ENCODE measurements at places on chromosomes 16 and 17.

DNA sequence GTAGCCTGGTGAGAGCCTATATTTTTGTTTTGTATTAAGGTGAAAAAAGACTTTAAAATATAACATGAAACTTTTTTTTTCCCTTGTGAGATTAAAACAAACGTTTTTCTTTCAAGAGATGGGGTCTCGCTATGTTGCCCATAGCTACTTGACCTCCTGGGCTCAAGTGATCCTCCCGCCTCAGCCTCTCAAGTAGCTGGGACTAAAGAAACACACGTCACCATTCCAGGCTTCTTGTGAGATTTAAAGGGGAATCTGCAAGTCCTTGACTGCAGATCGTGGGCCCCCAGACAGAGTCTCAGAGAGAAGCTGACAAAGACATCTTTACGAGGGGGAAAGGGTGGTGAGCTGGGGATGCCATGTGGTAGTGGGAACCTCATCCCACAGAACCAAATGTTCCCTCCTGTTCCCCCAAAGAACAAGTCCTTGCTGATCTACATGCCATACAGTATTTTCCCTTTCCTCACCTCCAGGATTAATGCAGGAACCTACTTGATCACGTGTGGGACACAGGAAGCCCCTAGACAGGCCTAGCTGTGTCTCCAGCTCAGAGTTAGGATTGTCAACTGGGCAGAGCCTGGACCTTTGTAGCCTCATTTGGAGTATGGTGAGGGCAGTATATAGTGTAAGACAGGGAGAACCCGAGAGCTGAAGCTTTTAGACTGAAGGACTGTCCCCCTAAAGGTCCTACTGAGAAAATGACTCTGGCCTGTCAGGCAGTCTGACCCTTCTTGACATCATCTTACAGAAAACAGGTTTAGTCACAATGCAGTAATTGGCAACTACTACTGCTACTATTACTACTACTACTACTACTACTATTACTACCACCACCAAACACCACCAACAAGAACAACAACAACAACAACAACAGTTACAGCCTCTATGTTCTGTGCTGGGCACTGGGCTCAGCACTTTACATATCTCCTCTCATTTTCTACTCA lies 4.1 kb downstream of the MAP3K14 start:
- DNase-seq, result no peak

DNA sequence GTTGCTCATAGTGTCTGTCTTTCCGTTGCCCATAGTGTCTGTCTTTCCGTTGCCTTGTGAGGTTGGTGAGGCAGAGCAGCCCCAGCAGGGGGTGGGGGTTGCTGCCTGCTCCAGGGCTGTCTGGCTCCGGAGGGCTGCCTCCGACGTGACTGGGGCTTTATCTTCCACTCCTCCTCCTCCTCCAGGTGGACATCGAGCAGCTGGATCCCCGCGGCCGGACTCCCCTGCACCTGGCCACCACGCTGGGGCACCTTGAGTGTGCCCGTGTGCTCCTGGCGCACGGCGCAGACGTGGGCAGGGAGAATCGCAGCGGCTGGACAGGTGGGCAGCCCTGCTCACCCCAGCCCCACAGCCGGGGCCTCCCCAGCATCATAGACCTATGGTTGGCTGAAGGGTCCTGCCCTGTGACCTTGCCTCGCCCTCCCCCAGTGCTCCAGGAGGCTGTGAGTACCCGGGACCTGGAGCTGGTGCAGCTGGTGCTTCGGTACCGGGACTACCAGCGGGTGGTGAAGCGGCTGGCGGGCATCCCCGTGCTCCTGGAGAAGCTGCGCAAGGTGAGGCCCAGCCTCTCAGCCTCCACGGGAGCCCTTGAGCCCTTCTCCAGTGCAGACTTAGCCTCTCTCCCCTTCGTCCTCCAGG lies 14.7 kb downstream of the ANKRD13B start:
- no peak for DNase-seq

DNA sequence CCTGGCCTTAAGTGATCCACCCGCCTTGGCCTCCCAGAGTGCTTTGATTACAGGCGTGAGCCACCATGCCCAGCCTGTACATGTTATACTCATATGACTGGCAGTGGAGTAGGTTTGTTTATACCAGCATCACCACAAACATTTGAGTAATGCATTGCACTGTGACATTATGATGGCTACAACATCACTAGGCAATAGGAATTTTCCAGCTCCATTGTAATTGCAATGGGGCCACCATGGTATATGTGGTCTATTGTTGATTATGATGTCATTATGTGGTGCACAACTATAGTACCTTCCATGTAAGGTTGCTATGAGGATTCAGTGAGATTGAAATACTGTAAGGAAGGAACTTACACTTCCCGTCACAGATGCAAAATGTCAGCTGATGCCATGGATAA lies 168.9 kb downstream of the COPRS start:
- no peak for DNase-seq

DNA sequence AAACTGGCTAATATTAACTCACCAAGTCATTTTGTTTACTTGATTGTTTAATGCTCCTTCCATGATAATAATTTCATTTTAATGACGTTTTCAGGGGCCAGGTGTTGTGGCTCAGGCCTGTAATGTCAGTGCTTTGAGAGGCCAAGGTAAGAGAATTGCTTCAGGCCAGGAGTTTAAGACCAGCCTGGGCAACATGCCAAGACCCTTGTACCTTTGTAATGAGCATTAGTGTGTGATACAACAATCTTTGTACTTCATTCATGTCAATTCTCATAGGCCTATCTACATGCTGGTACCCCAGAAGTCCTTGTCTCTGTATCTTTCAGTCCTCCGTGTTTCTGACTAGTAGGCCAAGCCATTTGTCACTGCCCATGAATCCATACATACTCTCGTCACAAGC lies 296.9 kb downstream of the ZFHX3 start:
- DNase-seq, result no peak

- DNase-seq, result no peak
These were observed 43.5 kb downstream of the HS3ST2 start for GRCh38 chr16:22857296-22858025.

All from NCI-H1694 treated with DMSO at 0.1 percent for 48 hours (cell line).